CD4-positive, alpha-beta T cell treated with Interleukin-12 subunit alpha and Interleukin-12 subunit beta, for 1 hour (primary cell): ENCODE measurements at places on chromosomes 7 and 10.

GRCh38 chr10:5467634-5468255, 31.6 kb downstream of the CALML5 start:
- no peak for DNase-seq

DNA sequence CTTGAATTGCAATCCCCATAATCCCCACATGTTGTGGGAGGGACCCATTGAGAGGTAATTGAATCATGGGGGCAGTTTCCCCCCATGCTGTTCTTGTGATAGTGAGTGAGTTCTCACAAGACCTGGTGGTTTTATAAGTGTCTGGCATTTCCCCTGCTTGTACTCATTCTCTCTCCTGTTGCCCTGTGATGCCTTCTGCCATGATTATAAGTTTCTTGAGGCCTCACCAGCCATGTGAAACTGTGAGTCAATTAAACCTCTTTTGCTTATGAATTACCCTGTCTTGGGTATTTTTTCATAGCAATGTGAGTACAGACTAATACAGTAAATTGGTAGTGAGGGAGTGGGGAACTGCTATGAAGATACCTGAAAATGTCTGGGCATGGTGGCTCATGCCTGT, 65.0 kb downstream of the ANKRD7 start:
- no peak for DNase-seq

- no peak for DNase-seq
Measured at GRCh38 chr10:102434394-102435132, 2.2 kb upstream of the CUEDC2 start.

DNA sequence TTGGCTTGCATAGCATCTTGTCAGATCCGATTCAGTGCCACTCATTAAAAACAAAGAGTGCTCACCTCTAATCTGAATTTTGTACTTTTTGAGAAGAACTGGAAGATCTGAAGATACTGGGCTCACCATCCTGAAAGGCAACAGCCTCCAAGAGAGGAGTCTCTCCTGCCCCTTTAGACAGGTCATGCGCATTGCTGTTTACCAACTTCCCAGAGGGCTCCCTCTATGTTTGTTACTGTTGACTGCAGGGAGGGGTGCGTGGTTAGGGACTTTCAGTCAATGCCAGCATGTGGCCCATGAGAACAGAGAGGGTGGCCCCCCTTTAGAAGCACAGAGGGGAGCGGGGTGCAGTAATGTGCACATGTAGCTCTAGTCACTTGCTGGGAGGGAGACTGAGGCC, 33.2 kb upstream of the CABCOCO1 start:
- DNase-seq, result no peak

- no peak for DNase-seq
Measured at GRCh38 chr10:124721330-124722045, 22.7 kb downstream of the FAM53B start.

DNA sequence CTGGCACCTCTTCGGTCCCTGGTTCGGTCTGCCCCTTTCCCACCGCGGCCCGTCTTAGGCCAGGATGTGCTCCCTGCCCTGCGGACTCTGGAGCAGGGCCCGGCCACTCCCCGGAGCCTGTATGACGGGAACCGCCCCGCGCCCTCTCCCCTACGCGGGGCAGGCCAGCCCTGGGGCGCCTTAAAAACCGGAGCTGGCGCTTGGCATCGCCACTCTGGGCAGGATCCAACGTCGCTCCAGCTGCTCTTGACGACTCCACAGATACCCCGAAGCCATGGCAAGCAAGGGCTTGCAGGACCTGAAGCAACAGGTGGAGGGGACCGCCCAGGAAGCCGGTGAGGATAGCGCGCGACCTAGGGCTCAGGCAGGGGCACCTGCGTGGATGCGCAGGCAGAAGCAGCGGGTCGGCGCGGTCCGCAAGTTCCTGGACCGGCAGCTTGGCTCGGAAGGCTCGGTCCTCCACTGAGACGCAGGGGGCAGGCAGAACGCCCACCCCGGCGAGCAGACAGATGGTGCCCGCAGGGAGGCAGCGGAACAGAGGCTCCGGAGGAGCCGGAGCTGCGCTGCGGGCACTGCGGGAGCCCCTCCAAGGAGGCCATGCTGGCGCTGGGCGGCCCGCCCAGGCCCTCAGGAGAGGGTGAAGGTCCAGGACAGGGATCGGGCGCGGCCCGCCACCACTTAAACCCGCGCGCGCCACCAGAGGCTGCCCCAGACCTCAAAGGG, at the start of gene ADIRF:
Gene ADIRF (plus strand): TSS at position 212 of the 723 bp plus-strand sequence. CDS start 63 bp downstream, at position 275.
- no peak for DNase-seq

DNA sequence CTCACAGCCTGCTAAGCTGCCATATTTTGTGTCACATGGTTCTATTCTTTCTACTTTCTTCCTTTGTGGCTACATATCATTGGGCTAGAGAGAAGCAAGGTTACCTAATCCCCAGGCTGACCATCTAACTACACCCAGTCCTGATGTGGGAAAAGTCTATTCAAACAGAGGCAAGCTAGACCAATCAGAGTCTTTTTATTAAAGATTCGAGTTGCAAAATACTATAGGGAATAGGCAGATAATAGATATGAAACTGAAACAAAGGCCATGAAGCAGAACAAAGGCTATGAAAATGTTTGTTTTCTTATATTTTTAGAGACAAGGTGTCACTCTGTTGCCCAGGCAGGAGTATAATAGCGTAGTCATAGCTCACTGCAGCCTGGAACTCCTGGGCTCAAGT, 36.7 kb downstream of the MTERF1 start:
- DNase-seq, result no peak

DNA sequence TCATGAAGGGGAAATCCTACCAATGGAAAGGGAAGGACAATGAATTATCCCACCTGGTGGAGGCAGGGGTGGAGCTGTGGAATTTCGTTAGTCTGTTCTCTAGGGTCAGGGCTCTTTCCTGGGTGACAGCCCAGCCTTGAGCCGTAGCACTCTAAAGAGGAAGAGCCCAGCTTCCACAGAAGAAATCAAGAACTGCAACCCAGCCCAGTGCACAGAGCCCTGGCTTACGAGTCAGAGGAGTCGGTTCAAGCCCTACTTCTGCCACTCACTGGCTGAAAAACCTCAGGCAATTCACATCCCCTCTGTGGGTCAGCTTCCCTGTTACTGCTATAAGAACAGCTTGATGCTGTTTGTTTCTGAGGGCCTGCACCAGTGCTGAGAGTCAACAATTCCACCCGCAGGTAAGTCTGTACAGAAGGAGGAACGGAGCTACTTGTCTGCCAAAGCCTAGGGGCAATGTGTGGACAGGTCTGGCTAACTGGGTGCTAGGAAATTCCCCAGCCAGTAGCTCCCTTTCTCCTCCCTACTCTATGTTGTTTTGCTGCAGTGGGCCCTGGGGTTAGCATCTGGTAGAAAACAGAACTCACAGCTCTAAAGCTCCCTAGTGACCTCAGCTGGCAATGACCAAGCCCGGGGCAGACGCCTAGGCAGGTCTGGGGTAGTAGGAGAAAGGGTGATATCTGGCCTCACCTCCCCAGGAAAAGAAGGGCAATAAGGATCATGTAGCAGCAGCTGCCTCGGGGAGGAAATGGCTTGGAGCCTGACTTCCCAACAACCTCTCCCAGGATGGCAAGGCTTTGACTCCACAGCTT, 3.3 kb downstream of the AVPI1 start:
- DNase-seq, result no peak

- DNase-seq, result no peak
Measured at GRCh38 chr7:130221746-130222145, 14.1 kb downstream of the SSMEM1 start.

- no peak for DNase-seq
Measured at GRCh38 chr7:19749658-19750057, 23.8 kb downstream of the TMEM196 start.

DNA sequence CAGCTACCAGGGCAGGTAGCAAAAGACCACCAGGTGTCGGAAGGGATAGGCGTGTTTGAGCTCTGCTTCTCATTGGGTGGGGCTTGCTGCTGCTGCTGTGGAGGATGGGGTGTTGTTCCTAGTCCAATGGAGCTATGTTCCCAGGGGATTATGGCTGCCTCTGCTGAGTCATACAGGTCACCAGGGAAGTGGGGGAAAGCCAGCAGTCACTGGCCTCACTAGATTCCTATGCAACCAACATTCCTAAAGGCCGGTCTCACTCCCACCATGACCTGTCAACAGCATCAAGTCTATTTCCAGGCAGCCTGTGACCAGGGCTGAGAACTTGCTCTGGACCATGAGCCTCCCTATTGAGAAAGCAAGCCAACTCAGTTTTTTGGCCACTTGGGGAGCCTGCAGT, 1160.8 kb downstream of the REEP3 start:
- no peak for DNase-seq

- DNase-seq, result no peak
Measured at GRCh38 chr10:8305876-8306652, 251.6 kb downstream of the GATA3 start.

GRCh38 chr10:112741830-112742402, 208.1 kb upstream of the TCF7L2 start:
- no peak for DNase-seq

GRCh38 chr10:17751781-17752445, at the start of gene TMEM236:
Gene TMEM236, plus strand, starts transcription at chr10:17752201. Its CDS starts 95 bp downstream, at chr10:17752296.
- DNase-seq, result no peak

DNA sequence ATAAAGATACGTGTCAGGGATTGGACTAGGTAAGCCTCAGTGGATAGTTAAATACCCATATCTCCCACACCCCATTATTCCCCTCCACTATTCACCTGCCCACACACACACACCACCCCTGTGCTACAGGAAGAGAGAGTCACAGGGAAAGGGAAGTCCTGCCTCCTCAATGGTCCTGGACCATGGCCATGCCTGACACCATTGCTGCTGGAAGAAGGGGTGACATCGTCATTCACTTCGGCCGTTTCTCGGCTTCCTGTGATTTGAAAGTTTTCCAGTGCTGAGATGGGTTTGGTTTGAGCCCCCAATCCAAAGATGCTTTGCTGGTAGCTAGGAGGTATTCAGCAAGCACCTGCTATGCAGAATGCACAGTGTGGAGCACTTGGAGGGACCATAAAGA, 18.5 kb downstream of the PRKAG2 start:
- DNase-seq, result no peak

GRCh38 chr7:81402227-81402626, 367.6 kb downstream of the HGF start:
- no peak for DNase-seq

- DNase-seq, result no peak
Measured at GRCh38 chr7:106737202-106737562, 76.2 kb upstream of the CCDC71L start.

GRCh38 chr10:73469579-73469978, 26.2 kb downstream of the PPP3CB start:
- DNase-seq, result no peak

DNA sequence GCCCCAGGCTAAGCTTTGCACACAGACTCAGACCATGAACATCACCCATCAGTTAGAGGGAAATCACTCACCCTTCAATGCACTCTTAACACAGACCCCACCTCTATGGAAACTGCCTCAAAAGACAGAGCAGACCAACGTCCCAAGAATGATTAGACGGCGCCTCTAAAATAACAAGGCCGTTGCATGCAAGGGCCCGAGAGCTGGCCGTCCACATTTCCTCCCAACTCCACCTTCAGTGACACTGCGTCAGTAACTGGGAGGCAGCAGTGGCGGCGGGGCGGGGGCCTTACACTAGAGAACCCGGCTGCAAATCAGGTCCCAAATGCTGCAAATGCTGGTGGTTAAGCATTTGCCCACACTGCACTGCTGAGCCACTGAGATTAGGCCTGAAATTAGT, 115.0 kb downstream of the PTPRN2 start:
- DNase-seq, result no peak

GRCh38 chr7:16491148-16491547, 25.6 kb upstream of the SOSTDC1 start:
- DNase-seq, result no peak

DNA sequence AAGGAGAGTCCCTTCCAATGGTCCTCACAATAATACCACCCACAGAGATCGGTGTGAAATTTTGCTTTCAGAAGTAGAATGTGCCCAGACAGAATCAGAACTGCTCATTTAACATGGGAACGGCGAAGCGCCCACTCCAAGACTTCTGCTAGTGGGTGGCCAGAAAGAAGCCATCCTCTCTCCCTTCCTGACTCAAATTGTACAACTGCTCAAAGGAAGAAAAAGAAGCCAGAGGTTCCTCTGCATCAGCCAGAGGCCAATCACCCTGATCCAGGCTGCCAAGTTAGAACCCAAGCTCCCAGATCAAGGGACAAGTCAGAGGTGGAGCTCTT, 23.3 kb downstream of the NUDCD3 start:
- no peak for DNase-seq

GRCh38 chr10:63054889-63055611, 78.1 kb upstream of the NRBF2 start:
- DNase-seq, result no peak

DNA sequence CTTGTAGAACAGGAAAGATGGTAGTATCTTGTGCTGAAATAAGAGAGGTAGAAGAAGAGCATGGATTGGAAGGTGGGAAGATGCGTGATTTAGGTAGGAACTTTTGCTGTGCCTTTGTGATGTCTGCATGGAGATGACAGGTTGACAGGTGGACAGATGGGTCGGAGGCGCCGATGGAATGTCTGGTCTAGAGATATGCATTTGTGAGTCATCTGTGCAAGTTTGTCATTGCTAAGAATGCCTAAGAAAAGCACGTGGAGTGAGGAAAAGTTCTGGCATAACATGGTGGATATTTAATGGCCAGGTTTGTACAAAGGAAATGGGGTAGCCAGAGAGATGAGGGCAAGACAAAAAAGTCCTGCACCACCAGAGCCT, 76.0 kb upstream of the ARMC3 start:
- DNase-seq, result no peak

GRCh38 chr10:74034301-74034700, 36.4 kb downstream of the VCL start:
- no peak for DNase-seq

DNA sequence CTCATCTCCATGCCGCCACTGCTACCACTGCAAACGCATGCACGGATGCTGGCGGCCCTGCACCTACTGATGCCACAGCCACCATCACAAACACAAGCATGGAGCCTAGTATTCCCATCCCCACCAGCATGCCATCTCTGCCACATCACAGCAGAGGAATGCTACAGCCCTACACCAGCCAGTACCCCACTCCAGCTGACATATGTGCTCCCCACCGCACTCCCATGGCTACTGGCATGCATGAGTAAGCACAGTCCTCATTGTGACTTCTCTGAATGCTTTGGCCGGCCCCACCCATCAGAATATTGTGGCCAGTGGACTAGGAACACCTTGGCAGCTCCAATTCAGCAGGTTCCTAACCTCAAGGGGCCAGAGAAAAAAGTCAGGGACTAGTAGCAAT, 705.5 kb downstream of the POM121L12 start:
- DNase-seq, result no peak

- DNase-seq, result no peak
Measured at GRCh38 chr7:55096323-55096722, 77.5 kb downstream of the EGFR start.

DNA sequence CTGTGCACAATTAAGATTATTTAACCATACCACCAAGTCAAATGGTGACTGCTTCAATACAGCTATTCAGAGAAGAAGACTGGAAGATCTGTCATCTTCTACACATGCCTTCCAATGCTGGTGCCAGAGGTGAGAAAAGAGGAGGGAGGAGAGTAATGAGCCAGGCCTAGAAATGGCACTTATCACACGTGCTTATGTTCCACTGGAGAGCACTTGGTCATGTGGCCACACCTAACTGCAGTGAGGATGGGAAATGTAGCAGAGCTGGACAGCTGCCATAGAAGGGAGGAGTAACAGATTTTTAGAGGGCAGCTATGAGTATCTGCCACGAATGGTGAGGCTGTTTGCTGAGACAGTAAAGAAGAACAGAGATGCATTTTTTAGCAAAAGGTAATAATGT, 77.1 kb downstream of the MPLKIP start:
- no peak for DNase-seq
